Bone marrow (tissue), 2 donors: ENCODE measurements at places on chromosomes 4 and X.

- DNase-seq: no peak
These were observed 20.1 kb downstream of the ZNF185 start for GRCh38 chrX:152917656-152918579.

GRCh38 chr4:99405433-99406115 lies 29.6 kb downstream of the ADH7 start:
- DNase-seq: peak; percentile 3

DNA sequence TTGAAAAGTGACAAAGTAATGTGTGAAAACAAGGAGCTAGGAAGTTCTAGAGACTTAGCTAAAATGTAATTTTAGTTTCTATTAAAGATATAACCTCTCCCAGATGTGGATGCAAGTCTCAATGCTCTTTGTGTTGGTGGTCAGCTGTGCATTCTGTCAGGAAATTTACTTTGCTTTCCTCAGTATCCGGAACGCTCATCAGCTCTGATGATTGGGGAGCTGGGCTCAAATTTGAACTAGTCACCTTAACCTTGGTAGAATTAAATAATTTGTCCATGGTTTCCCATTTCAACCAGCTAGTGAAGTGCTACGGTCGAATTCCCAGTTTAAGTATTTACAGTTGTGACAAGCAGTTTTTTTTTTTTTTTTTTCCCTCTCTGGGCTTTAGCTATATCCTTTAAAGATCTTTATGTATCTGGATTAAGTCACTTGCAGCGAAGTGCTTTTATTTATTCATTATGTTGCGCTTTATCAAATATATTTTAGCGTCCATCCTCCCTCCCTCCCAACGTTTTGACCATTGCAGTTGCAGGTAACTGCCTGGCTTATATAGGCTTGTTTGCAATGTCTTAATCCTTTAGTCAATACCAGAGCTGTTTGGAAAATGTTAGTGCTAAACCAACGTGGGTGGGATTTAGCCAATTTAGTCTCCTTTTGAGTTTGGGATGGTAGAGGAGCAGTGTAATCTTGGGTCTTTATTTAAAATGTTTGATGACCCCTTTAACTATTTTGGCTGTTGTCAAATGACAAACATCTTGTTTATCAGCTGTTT lies 2.1 kb downstream of the OGT start:
- no peak for DNase-seq

DNA sequence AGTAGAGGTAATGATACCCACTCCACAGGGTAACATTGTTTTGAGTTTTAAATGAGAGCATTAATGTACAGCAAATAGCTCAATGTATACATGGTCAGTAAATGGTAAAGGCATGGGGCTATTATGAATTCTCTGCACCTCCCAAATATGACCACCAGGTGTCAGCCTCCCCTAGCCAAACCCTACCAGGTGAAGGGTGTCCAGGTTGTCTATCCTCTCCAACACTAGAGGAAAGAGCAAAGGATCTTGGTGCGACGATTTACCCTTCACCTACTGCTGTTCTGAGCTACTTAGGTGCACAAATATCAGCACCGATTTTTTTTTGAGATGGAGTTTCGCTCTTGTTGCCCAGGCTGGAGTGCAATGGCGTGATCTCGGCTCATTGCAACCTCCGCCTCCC lies 26.5 kb upstream of the XIAP start:
- no peak for DNase-seq

GRCh38 chr4:149555146-149555545 lies 260.5 kb downstream of the IQCM start:
- no peak for DNase-seq

DNA sequence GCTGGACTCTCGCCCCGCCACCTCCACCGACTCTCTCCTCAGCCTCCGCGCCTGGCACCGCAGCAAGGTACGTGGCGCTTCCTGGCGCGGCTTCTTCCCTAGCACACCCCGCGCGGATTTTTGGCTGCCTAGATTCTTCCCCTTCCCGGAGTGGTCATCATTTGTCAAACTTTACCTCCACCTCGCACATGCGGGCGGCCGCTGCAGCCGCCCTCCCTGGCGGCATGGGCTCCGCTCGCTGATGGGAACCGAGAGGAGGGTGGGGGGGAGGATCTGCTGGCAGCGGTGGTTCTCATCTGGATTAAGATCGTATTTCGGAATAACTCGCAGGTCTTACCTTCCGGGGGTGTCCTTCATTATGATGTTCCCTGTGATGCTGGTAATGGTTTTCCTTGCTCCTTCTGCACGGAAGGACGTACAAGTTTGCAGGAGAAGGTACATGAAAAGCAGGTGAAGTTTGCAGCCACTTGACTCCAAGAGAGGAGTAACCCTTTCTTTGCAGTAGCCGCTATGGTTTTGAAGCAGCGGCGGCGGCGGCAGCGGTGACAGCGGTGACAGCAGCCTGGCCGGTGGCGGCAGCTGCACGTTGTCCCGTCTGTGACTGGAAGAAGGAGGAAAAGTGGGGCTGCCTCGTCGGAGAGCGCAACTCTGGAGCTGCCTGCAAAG lies 2183.9 kb upstream of the TENM3 start:
- DNase-seq: peak; percentile 0

DNA sequence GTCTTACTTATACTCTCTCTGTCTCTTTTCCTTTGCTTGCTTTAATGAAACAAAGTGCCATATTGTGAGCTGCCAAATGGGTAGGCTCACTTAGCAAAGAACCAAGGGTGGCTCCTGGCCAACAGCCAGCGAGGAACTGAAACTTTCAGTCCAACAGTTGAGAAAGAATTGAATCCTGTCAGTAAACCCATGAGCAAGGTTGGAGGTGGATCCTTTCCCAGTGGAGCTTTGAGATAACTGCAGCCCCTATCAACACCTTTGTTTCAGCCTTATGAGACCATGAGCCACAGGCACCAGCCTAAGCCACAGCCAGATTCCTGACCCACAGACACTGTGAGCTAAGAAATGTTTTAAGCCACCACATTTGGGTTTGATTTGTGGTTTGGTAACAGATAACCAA lies 362.2 kb downstream of the PDGFC start:
- no peak for DNase-seq

- no peak for DNase-seq
These were observed at the start of gene TEX13B for GRCh38 chrX:107982356-107982755. Gene TEX13B, minus strand, starts transcription at chrX:107982370. Its CDS starts 243 bp downstream, at chrX:107982127.
